ENCODE measurements at places on chromosomes 16 and 17.

GRCh38 chr17:15422392-15422965 lies 44.9 kb downstream of the CDRT4 start:
- no peak for DNase-seq
- no peak overlapping the region for H3K4me3 ChIP-seq
- H3K36me3 ChIP-seq = no peaks in the 10 kb centered on the region
- H3K27ac ChIP-seq = no peak overlapping the region
- H3K4me1 ChIP-seq = no peaks in the 10 kb centered on the region
- H3K27me3 ChIP-seq = no peaks in the 10 kb centered on the region

GRCh38 chr17:8060274-8060673 lies 21.4 kb downstream of the ALOX15B start:
- H3K27me3 ChIP-seq = no peaks in the 10 kb centered on the region
- no peaks in the 10 kb centered on the region for H3K36me3 ChIP-seq
- no peak overlapping the region for H3K27ac ChIP-seq
- peaks cover 22% of the 10 kb centered on the region for H3K4me1 ChIP-seq
- no peak overlapping the region for H3K4me3 ChIP-seq

DNA sequence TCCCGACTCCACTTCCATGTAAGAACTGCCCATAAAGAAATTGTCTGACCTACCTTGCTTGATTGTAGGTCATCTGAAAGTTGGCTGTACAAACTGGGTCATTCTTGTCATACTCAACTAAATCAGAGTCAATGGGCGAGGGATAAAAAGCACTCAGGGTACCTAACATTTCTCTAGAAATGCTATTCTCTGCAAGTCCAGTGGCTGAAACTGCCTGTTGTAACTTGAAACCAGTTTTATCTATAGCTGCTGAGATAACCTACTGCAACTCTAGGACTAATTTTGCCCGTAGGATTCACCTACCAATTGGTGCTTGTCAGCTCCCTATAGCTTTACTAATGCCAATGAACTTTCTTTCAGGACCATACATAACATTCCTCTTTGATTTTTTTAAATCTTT lies 100.1 kb upstream of the GRIN2A start:
- no peak for DNase-seq
- no peaks in the 10 kb centered on the region for H3K27me3 ChIP-seq

DNA sequence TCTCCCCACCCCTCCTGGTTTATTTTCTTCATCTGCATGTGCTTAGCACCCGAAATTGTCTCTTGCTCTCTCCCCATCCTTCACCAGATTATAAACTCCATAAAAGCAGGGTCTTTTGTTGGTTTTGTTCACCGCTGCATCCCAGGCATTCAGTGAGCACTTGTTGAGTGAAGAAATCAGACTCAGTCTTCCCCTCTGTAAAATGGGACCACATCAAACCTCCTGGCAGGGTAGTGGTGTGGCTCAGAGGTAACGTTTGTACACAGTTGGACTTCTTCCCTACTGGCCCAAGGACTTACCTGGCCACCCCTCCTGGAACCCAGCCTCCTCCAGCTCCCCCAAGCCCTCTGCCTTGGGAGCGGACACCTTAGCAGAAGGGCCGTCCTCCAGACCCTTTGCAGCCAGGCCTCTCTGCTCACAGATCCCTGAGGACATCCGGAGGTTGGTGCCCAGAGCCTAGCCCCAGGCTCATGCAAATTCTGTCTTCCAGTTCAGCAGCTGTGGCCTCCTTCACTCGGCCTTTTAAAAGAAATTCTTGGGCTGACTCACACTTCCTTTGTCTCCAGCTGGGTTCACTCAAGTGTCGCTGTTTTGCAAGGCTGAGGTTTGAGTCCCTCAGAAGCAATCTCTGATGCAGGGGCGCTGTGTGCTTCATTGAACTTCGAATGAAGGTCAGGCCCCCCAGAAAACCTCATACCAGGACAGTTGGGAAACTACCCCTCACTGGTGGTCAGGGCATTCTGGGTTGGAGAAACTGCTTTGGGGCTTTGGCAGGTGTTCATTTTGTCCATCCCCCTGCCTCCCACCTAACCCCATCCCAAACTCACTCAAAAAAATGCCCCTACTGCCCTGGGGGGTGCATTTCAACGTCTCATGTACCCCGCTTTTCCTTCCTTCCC lies 16.8 kb upstream of the RMI2 start:
- no peaks in the 10 kb centered on the region for H3K36me3 ChIP-seq
- peak; percentile 90 for DNase-seq
- peaks cover 59% of the 10 kb centered on the region for H3K4me1 ChIP-seq
- peak overlapping the region; percentile 41 for H3K4me3 ChIP-seq

GRCh38 chr17:42819939-42820535 lies 4.0 kb downstream of the BECN1 start:
- H3K27me3 ChIP-seq = no peaks in the 10 kb centered on the region
- DNase-seq = peak; percentile 71
- peaks cover 55% of the 10 kb centered on the region for H3K36me3 ChIP-seq
- H3K4me1 ChIP-seq = peaks cover 18% of the 10 kb centered on the region
- H3K4me3 ChIP-seq = no peak overlapping the region

DNA sequence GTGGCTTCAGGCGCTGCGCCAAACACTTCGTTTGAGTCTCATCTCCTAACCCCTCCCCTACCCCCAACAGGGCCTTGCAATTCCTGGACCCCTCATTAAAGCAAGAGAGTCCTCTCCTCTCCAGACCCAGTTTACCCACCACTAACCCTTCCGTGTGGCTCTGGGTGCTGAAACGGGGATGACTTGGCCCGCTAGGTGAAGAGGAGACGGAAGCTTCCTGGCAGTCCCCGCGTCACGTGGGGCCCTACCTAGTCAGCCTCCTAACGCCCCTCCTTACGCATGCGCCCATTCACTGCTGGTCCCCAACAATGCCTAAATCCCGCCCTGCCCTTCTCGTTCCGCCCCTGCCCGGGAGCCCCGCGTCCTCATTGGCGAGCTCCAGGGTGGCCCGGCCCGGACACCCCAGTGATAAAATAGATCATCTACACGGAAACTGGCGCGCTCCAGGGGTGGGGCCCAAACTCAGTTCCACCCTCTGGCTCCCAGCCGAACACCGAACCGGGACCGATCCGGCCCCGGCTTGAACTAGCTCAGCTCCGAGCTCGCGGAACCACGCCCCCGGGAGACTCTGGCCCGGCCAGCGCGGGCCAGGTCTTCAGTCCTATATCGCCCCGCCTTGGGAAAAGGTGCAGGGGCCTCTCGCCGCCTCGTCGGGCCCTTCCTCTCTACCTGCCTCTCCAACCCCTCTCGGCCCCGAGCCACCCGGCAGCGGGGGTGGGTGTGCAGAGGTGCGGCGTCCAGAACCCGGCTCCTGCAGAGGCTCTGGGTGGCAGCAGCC lies at the start of gene SLC16A13:
Gene SLC16A13, plus strand, starts transcription at position 425 of the 778 bp plus-strand sequence. CDS start 368 bp downstream, outside the sequence.
- H3K36me3 ChIP-seq = no peaks in the 10 kb centered on the region
- H3K4me1 ChIP-seq = peaks cover 38% of the 10 kb centered on the region
- H3K27me3 ChIP-seq = no peaks in the 10 kb centered on the region
- H3K4me3 ChIP-seq = peak within 1 kb of the TSS; percentile 81
- peak; percentile 99 for DNase-seq

GRCh38 chr17:50689251-50689650 lies 18.5 kb downstream of the ANKRD40 start:
- H3K4me3 ChIP-seq = no peak overlapping the region
- no peaks in the 10 kb centered on the region for H3K4me1 ChIP-seq
- DNase-seq = no peak
- H3K27me3 ChIP-seq = no peaks in the 10 kb centered on the region
- H3K27ac ChIP-seq = no peak overlapping the region
- H3K36me3 ChIP-seq = peaks cover 19% of the 10 kb centered on the region

DNA sequence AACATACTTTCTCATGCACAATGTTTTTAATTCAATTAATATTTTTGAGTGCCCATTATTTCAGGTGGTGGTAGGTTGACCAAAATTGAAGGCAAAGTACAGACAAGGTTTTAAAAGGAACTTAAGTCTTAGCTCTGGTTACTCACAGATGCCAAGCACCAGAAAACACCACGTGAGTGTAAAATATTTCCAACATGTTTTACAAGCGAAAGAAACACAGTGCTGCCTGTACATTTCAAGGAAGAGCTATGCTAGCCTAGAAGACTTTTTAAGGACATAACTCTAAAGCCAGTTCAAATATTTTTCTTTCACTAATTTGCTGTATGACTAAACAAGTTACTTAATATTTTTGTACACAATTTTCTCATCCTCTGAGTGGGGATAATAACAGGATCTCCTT lies 736.4 kb upstream of the GOT2 start:
- H3K27me3 ChIP-seq = no peaks in the 10 kb centered on the region
- no peak overlapping the region for H3K4me3 ChIP-seq
- H3K36me3 ChIP-seq = no peaks in the 10 kb centered on the region
- DNase-seq = no peak
- no peaks in the 10 kb centered on the region for H3K4me1 ChIP-seq
- H3K27ac ChIP-seq = no peak overlapping the region

- H3K27me3 ChIP-seq = no peaks in the 10 kb centered on the region
- H3K4me3 ChIP-seq = no peak overlapping the region
- H3K4me1 ChIP-seq = peaks cover 36% of the 10 kb centered on the region
- H3K36me3 ChIP-seq = peaks cover 3% of the 10 kb centered on the region
- H3K27ac ChIP-seq = peak overlapping the region; percentile 63
Observed at GRCh38 chr17:59669411-59669810, 37.8 kb downstream of the PTRH2 start.

GRCh38 chr17:78316867-78317789 lies 42.7 kb downstream of the SOCS3 start:
- peak; percentile 54 for DNase-seq
- no peak overlapping the region for H3K4me3 ChIP-seq
- H3K27ac ChIP-seq = no peak overlapping the region
- no peaks in the 10 kb centered on the region for H3K27me3 ChIP-seq

GRCh38 chr16:25210758-25211157 lies 6.0 kb upstream of the AQP8 start:
- DNase-seq = no peak
- no peaks in the 10 kb centered on the region for H3K36me3 ChIP-seq
- no peaks in the 10 kb centered on the region for H3K27me3 ChIP-seq
- no peaks in the 10 kb centered on the region for H3K4me1 ChIP-seq

All from B cell (primary cell).